Sigmoid colon (tissue), 7 donors: ENCODE measurements at places on chromosomes 12 and 14. TPM values are rescaled to one million over a fixed set of nuclear protein-coding genes. Genes with fewer than 3 reads are reported as not detected.
A peak's percentile ranks its signal among the peaks of the same experiment; 100 is the strongest.

The DLGAP5 gene
- total RNA-seq, result 0.16 TPM

The FGF23 gene
- not detected for total RNA-seq

The MYRFL gene
- not detected for total RNA-seq

The GYS2 gene
- total RNA-seq, result not detected

The KCNC2 gene
- under 0.01 TPM for total RNA-seq

The CCDC196 gene
- not detected for total RNA-seq

The GPRC5D gene
- total RNA-seq, result not detected

DNA sequence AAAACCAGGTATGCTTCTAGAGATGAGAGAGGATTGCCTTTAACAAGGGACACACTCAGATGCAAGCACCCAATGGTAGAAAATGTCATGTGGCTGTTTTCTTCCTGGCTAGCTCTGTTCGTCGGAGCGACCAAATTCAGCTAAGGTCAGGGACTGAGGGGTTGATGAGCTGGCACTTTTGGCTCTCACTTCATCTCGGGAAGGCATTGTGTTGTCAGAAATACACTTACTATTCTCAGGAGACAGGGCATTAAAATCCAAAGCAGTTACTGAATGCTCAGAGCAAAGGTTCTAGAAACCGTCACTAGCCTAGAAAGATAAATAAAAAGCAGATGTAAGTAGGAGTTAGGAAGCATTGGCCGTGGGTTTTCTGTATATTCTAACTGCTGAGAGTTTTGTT lies 275.7 kb upstream of the SSTR1 start:
- DNase-seq, result no peak
- H3K36me3 ChIP-seq, result no peaks in the 10 kb centered on the region
- no peak overlapping the region for H3K27ac ChIP-seq
- H3K4me3 ChIP-seq, result no peak overlapping the region
- no peaks in the 10 kb centered on the region for H3K27me3 ChIP-seq
- no peaks in the 10 kb centered on the region for H3K4me1 ChIP-seq

GRCh38 chr12:11134305-11134704 lies at the start of gene TAS2R30:
Gene TAS2R30 (minus strand): TSS chr12:11134644. CDS start chr12:11134244, 400 bp downstream.
- H3K27me3 ChIP-seq, result no peaks in the 10 kb centered on the region
- peaks cover 4% of the 10 kb centered on the region for H3K4me1 ChIP-seq
- DNase-seq, result no peak
- H3K27ac ChIP-seq, result no peak within 1 kb of the TSS
- no peaks in the 10 kb centered on the region for H3K36me3 ChIP-seq
- no peak within 1 kb of the TSS for H3K4me3 ChIP-seq

DNA sequence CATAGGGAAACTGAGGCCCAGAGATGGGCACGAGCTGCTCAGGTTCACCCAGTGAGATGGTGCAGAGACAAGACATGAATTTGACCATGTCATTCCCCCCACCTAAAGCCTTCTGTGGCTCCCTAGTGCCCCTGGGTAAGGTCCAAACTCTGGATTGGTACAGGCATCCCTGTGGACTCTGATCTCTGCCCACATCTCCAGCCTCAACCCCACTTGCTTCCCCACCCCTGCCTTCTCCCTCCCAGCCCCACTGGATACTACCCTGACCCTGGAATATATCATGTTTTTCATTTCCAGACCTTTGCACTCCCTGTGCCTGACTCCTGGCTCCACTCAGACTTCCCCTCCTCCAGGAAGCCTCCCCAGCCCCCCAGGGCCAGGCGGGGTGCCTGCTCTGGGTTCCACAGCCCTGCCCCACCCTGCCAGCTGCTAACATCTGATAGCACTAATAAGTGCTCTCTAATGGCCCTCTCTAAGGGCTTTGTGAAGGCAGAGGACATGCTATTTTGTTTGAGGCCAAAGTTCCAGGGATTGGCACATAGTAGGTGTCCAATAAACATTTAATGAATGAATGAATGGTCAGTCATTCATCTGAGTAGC lies 1.1 kb upstream of the SDSL start:
- no peak overlapping the region for H3K4me3 ChIP-seq
- peaks cover 11% of the 10 kb centered on the region for H3K4me1 ChIP-seq
- no peak for DNase-seq
- no peaks in the 10 kb centered on the region for H3K36me3 ChIP-seq
- H3K27ac ChIP-seq, result no peak overlapping the region

GRCh38 chr12:49933796-49934195 lies 16.7 kb upstream of the AQP2 start:
- no peaks in the 10 kb centered on the region for H3K4me1 ChIP-seq
- DNase-seq, result no peak
- no peak overlapping the region for H3K27ac ChIP-seq

- DNase-seq, result no peak
- no peaks in the 10 kb centered on the region for H3K27me3 ChIP-seq
- peak overlapping the region; percentile 38 for H3K27ac ChIP-seq
- H3K36me3 ChIP-seq, result no peaks in the 10 kb centered on the region
Measured at GRCh38 chr14:51873221-51873893, 12.9 kb downstream of the GNG2 start.

GRCh38 chr12:70074510-70074909 lies 168.7 kb upstream of the CNOT2 start:
- no peaks in the 10 kb centered on the region for H3K27me3 ChIP-seq
- DNase-seq, result no peak
- no peak overlapping the region for H3K4me3 ChIP-seq

- H3K4me1 ChIP-seq, result peaks cover 45% of the 10 kb centered on the region
- no peaks in the 10 kb centered on the region for H3K27me3 ChIP-seq
- peak; percentile 82 for DNase-seq
Measured at GRCh38 chr12:1630133-1630826, 1.2 kb downstream of the WNT5B start.

- no peak overlapping the region for H3K4me3 ChIP-seq
- H3K4me1 ChIP-seq, result no peaks in the 10 kb centered on the region
- no peak overlapping the region for H3K27ac ChIP-seq
- H3K27me3 ChIP-seq, result no peaks in the 10 kb centered on the region
Measured at GRCh38 chr14:58659061-58659460, 21.3 kb downstream of the DACT1 start.

- no peaks in the 10 kb centered on the region for H3K36me3 ChIP-seq
- H3K27me3 ChIP-seq, result no peaks in the 10 kb centered on the region
- H3K27ac ChIP-seq, result no peak overlapping the region
Measured at GRCh38 chr14:79544698-79545070, 666.6 kb downstream of the DIO2 start.

- DNase-seq, result no peak
- no peak overlapping the region for H3K4me3 ChIP-seq
- no peaks in the 10 kb centered on the region for H3K27me3 ChIP-seq
- no peaks in the 10 kb centered on the region for H3K36me3 ChIP-seq
- no peak overlapping the region for H3K27ac ChIP-seq
Measured at GRCh38 chr12:128483526-128484255, 216.7 kb downstream of the TMEM132C start.

DNA sequence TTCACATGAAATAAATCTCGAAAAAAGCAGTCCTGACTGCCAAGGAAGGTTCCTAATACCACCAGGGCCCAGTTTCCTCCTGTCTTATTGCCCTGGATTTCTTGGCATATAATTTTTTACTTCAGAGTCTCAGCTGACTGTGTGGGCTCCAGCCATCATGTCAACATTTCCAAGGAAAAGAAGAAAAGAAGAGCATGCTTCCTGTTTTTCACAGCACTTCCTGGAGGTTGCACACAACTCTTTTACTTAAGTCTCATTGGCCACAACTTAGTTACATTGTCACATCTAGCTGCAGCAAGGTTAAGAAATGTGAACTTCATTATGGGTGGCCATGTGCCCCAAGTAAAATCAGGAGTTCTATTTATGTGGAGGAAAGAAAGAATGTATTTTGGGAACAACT lies 24.3 kb downstream of the DACT1 start:
- no peaks in the 10 kb centered on the region for H3K27me3 ChIP-seq
- H3K36me3 ChIP-seq, result no peaks in the 10 kb centered on the region
- no peak overlapping the region for H3K4me3 ChIP-seq

GRCh38 chr14:61337893-61338292 lies 16.5 kb downstream of the PRKCH start:
- no peak overlapping the region for H3K4me3 ChIP-seq
- no peaks in the 10 kb centered on the region for H3K36me3 ChIP-seq
- no peaks in the 10 kb centered on the region for H3K4me1 ChIP-seq

GRCh38 chr14:100839681-100840111 lies 13.8 kb downstream of the MEG3 start:
- peaks cover 5% of the 10 kb centered on the region for H3K27me3 ChIP-seq
- no peak overlapping the region for H3K4me3 ChIP-seq
- no peak for DNase-seq
- no peaks in the 10 kb centered on the region for H3K4me1 ChIP-seq

GRCh38 chr14:70744641-70745040 lies 64.7 kb downstream of the MAP3K9 start:
- H3K36me3 ChIP-seq, result no peaks in the 10 kb centered on the region
- no peak for DNase-seq
- no peaks in the 10 kb centered on the region for H3K4me1 ChIP-seq
- no peak overlapping the region for H3K27ac ChIP-seq
- H3K27me3 ChIP-seq, result no peaks in the 10 kb centered on the region

DNA sequence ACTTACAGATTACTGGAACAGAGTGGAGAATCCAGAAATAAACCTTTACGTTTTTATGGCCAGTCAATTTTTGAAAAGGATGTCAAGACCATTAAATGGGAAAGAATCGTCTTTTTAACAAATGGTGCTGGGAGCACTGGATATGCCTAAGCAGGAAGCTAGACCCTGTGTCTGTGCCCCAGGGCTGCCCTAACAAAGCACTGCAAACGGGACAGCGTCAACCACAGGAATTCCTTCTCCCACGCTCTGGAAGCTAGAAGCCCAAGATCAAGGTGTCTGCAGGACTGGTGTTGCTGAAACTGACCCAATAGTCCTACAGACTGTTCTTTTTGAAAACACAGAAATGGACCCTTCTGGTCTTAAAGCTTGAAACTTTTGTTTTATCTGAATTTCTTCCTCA lies 9.3 kb upstream of the TMEM121 start:
- peaks cover 6% of the 10 kb centered on the region for H3K27me3 ChIP-seq
- H3K4me3 ChIP-seq, result no peak overlapping the region
- H3K27ac ChIP-seq, result no peak overlapping the region
- H3K4me1 ChIP-seq, result no peaks in the 10 kb centered on the region
- H3K36me3 ChIP-seq, result no peaks in the 10 kb centered on the region

- H3K27me3 ChIP-seq, result no peaks in the 10 kb centered on the region
- DNase-seq, result peak; percentile 70
- no peaks in the 10 kb centered on the region for H3K4me1 ChIP-seq
- H3K4me3 ChIP-seq, result no peak overlapping the region
- H3K27ac ChIP-seq, result no peak overlapping the region
Measured at GRCh38 chr14:61355892-61356325, 34.5 kb downstream of the PRKCH start.

- peaks cover 8% of the 10 kb centered on the region for H3K4me1 ChIP-seq
- H3K27ac ChIP-seq, result no peak overlapping the region
- H3K4me3 ChIP-seq, result no peak overlapping the region
- no peaks in the 10 kb centered on the region for H3K36me3 ChIP-seq
- H3K27me3 ChIP-seq, result no peaks in the 10 kb centered on the region
Measured at GRCh38 chr12:26845057-26845666, 12.2 kb upstream of the ITPR2 start.
